Hepatocyte (in vitro differentiated cells): ENCODE measurements at places on chromosomes 7 and 10.

- peak; percentile 23 for DNase-seq
These were observed 78.2 kb downstream of the RAB11FIP2 start for GRCh38 chr10:117968354-117969182.

GRCh38 chr10:31288001-31288400 lies 31.0 kb upstream of the ZEB1 start:
- DNase-seq: no peak

- peak; percentile 62 for DNase-seq
These were observed 40.1 kb downstream of the IQUB start for GRCh38 chr7:123494193-123494796.

- no peak for DNase-seq
These were observed 75.8 kb upstream of the MRLN start for GRCh38 chr10:59829024-59829423.

DNA sequence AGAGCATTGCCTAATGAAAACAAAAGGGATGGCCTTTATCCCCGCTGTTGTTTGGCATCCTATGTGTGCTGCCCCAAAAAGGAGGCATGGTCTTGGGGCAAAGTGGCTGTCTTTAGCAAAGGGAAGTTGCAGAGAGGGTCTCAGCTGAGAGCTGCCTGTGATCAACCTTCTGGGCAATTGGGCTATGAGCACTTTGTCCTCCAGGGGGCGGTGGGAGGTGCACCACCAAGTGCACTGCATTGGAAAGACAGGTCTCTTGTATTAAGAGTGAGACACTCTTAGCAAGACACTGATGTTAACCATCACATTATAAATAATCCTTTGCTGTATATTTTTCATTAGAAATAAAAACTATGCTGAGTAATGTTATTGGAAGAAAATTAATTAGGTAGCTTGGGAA lies 314.8 kb downstream of the POM121L12 start:
- DNase-seq: peak; percentile 50

- DNase-seq: peak; percentile 55
These were observed 649.1 kb downstream of the TNS3 start for GRCh38 chr7:46932676-46933424.

DNA sequence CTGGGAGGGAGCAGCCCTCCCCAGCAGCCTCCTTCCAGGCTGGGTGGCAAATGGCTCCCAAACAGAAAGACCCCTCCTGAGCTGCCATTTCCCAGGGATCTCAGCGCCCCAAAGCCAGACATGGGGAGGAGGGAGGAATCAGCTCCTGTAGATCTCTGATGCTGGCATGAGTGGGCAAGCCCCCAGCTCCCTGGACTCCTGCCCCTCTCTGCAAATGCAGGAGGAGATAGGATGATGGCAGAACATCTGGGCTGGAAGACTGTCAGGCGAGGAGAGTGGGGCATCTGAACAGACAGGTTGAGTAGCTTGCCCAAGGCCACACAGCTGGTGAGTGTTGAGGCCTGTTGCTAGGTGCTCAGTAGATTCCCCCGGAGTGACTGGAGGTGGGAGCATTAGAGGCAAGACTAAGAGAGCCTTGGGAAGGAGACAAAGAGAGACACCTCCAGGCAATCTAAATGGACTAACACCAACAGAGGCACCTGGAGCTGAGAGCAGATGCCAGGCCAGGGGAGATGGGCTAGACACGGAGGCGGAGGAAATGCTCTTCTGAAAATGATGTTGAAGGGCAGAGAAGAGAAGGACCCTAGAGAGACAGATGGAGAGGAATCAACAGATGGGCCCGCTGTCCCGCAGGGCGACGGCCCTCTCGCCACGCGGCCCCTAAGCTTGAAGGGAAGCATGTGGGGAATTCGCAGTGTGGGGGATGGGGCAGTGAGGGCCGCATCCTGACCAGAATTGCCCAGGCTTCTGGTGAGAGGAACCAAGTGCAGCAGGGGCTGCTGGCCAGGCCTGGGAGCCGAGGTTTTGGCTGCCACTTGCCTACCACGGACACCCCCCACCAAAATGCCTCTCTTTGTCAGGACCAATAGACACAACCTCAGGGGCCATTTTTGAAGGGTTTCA lies 84.8 kb upstream of the LRRC4 start:
- DNase-seq: no peak

DNA sequence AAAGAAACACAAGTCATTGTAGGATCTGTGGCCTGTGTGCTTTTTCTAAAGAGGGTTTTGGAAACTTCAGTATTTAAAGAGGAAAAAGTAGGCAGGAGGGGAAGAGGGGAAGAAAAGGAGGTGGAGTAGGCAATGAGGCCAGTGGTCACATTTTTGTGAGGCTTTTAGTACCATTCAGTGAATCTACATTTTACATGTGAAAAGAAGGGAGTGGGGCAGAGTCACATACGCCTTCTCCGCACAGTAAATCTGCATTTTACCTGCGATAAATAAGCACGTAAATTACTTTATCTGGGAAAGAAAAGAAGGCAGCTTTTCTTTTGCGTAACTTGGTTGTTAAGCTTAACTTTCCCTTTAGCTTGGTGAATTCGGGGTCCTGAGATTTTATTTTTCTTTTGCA lies 13.2 kb downstream of the CHST12 start:
- no peak for DNase-seq

- DNase-seq: no peak
These were observed 163.7 kb downstream of the ARL4A start for GRCh38 chr7:12851142-12851541.

GRCh38 chr7:92335574-92335973 lies 89.8 kb downstream of the ANKIB1 start:
- DNase-seq: no peak

GRCh38 chr10:84289521-84290200 lies 38.7 kb upstream of the CCSER2 start:
- no peak for DNase-seq

DNA sequence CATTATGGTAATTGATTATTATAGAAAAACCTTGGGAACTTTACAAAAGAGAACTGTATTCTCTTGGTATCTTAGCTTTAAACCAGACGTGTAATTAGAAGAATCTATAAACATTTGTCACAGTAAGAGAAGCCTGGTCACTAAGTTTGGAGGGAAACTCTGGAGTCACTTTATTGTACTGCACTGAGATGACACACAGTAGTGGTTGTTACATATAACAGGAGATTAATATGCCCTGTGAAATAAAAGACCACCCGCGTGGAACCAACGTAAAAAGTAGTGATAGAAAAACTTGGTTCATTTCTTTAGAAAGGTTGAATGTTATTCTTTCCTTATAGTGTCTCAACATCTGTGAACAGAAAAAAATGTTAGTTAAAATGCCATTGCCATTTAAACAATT lies 416.1 kb downstream of the MDFIC start:
- no peak for DNase-seq

DNA sequence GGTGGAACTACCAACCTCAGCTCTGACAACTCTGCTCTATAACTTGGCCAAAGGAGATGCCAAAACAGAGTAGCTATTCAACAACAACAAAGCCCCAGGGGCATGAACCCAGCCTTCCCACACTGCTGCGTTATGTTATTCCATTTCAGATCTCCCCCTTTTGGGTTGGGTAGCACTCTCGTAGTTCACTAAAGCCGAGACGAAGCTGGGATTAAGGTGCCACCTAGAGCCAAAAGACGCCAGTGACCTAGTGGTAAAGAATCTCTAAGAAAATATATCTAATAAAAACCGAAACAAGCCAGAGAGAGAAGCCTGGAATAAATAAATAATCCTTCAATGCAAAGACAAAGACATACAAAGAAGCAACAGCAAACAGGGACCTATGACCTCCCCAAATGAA lies 217.3 kb downstream of the HERPUD2 start:
- no peak for DNase-seq
